ENCODE measurements at places on chromosomes 7 and 10. TPM values are rescaled to one million over a fixed set of nuclear protein-coding genes. Genes with fewer than 3 reads are reported as not detected.

LIPN gene
- total RNA-seq, result not detected

DNA sequence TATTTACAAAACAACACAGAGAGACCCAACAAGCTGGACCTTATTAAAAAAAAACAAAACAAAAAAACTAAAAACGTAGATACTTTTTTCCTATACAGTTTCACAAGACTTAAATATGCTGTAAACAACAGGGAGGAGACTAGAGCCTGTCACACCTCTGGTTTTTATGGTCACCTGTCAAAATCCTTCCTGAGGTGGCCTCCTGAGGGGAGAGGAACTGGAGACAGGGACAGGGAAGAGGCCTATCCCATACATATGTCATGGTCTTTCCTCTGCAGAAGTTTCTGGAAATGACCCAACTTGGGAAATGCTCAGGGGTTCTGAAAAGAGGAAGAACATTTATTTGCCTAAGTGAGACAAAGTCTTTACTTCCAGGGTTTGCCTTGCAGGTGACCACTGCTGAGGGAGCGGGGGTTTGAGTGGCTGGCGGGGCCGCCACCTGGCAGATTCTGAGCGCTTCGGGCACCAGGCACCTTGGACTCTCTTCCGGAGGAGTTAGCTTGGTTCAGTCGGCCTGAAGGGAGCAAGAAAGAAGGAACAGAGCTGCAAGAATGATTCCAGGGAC is 18.3 kb downstream of the CPA1 start:
- no peak overlapping the region for H3K27ac ChIP-seq
- no peaks in the 10 kb centered on the region for H3K36me3 ChIP-seq
- peaks cover under 1% of the 10 kb centered on the region for H3K4me1 ChIP-seq
- H3K27me3 ChIP-seq, result no peaks in the 10 kb centered on the region
- no peak for DNase-seq

KEL gene
- 2.2 TPM for total RNA-seq

HSPA12A gene
- 28.7 TPM for total RNA-seq

DNA sequence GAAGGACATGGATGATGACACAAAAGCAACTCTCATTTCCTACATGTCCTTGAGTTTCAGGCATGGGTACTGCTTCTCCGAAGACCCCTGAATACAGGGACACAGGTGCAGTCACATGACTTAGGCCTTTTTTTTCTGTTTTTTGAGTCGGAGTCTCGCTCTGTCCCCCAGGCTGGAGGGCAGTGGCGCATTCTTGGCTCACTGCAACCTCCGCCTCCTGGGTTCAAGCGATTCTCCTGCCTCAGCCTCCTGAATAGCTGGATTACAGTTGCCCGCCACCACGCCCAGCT is 26.8 kb downstream of the IFT22 start:
- H3K27me3 ChIP-seq, result peaks cover 4% of the 10 kb centered on the region
- no peak overlapping the region for H3K27ac ChIP-seq
- no peak overlapping the region for H3K4me3 ChIP-seq
- H3K36me3 ChIP-seq, result no peaks in the 10 kb centered on the region

GRCh38 chr7:133539016-133539415 is 286.1 kb downstream of the EXOC4 start:
- H3K27me3 ChIP-seq, result no peaks in the 10 kb centered on the region
- no peaks in the 10 kb centered on the region for H3K4me1 ChIP-seq
- no peak overlapping the region for H3K4me3 ChIP-seq
- no peak overlapping the region for H3K27ac ChIP-seq
- no peak for DNase-seq

DNA sequence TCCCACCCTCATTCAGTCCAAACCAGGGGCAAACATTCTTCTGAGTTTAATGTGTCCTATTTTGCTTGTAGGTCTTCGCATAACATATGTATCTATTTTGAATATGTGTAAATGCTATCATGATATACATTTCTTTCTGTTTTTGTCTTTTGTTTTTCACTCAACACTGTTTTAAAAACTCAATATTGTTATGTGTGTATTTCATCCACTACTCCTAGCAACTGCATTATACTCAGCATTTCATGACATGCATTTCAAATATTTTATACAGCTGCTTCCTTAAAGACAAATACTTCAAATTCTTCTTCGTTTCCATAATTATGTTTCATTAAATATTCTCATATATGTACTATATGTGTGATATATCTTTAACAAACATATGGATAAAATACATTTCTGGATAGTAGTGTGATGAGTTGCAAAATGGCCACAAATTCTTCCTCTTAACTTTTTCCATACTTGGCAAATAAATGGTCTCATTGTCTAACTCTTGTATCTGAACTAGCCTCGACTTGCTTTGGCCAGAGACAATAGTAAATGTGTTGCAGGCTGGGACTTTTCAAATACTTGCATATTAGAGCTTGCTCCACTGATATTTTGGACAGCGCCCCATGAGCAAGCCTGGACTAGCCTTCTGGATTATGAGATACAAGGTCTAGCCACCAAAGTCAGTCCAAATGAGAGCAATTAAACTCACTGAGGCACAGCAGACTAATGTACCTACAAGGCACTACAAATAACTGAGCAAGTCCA is 539.7 kb upstream of the KCND2 start:
- no peak overlapping the region for H3K4me3 ChIP-seq
- DNase-seq, result no peak
- no peaks in the 10 kb centered on the region for H3K4me1 ChIP-seq
- no peaks in the 10 kb centered on the region for H3K36me3 ChIP-seq
- H3K27ac ChIP-seq, result no peak overlapping the region
- H3K27me3 ChIP-seq, result no peaks in the 10 kb centered on the region

EXOC6 gene
- total RNA-seq, result 9.3 TPM

TNS3 gene
- 36.8 TPM for total RNA-seq

DNA sequence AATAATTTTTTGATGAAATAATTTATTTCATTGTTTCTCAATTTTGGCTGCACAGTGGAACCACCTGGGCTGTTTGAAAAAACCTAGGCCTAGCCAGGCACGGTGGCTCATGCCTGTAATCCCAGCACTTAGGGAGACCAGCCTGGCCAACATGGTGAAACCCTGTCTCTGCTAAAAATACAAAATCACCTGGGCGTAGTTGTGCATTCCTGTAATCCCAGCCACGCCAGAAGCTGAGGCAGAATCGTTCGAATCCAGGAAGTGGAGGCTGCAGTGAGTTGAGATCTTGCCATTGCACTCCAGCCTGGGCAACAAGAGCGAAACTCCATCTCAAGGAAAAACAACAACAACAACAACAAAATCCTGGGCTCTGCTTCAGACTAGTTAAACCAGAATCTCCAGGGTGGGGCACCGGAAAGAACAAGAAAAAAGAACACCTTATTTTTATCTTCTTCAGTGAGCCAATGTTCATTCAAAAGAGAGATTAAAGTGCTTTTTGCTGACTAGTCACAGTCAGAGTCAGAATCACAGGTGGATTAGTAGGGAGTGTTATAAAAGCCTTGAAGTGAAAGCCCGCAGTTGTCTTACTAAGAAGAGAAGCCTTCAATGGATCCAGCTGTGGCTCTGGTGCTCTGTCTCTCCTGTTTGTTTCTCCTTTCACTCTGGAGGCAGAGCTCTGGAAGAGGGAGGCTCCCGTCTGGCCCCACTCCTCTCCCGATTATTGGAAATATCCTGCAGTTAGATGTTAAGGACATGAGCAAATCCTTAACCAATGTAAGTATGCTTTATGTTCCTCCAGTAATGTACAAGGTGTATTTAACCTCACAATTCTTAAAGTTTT is at the start of gene CYP2C18:
TSS of gene CYP2C18 (plus strand) at position 516 of the 841 bp plus-strand sequence. CDS start at position 607, 91 bp downstream.
- DNase-seq, result no peak
- H3K4me3 ChIP-seq, result no peak within 1 kb of the TSS
- no peaks in the 10 kb centered on the region for H3K36me3 ChIP-seq
- H3K27ac ChIP-seq, result no peak within 1 kb of the TSS
- H3K27me3 ChIP-seq, result no peaks in the 10 kb centered on the region
- H3K4me1 ChIP-seq, result no peaks in the 10 kb centered on the region

DNA sequence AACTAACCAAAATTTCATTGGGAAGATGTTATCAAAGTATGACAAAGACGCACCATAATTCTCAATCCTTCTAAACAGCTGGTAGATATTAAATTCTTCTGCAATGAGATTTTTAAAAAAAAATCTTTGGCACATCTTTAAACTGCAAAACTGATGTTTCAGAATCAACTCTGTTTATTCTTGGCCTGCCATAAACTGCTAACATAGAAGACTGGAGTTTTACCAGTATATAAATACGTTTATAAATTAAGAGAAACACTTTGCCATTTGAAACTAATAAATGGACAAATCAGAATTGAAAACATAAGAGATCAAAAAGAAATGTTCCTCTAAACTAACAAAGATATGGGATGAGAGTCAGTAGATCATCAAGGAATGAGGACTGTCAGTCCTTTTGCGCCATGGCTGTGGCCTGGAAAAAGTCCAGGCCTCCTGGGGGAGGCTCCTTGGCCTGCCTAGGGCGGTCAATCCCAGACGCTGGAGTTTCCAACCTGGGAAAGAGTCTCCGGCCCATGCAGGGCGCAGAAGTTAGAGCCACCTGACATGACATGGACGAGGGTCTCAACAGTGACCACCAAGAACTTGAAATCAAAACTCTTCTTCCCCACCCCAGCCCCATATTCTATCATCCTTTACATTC is 34.2 kb upstream of the NEBL start:
- no peaks in the 10 kb centered on the region for H3K36me3 ChIP-seq
- no peaks in the 10 kb centered on the region for H3K4me1 ChIP-seq
- no peaks in the 10 kb centered on the region for H3K27me3 ChIP-seq

- no peak overlapping the region for H3K27ac ChIP-seq
- no peak overlapping the region for H3K4me3 ChIP-seq
- no peaks in the 10 kb centered on the region for H3K36me3 ChIP-seq
- H3K4me1 ChIP-seq, result no peaks in the 10 kb centered on the region
- DNase-seq, result no peak
- H3K27me3 ChIP-seq, result no peaks in the 10 kb centered on the region
Measured at GRCh38 chr7:28891192-28891875, 66.8 kb downstream of the TRIL start.

DNA sequence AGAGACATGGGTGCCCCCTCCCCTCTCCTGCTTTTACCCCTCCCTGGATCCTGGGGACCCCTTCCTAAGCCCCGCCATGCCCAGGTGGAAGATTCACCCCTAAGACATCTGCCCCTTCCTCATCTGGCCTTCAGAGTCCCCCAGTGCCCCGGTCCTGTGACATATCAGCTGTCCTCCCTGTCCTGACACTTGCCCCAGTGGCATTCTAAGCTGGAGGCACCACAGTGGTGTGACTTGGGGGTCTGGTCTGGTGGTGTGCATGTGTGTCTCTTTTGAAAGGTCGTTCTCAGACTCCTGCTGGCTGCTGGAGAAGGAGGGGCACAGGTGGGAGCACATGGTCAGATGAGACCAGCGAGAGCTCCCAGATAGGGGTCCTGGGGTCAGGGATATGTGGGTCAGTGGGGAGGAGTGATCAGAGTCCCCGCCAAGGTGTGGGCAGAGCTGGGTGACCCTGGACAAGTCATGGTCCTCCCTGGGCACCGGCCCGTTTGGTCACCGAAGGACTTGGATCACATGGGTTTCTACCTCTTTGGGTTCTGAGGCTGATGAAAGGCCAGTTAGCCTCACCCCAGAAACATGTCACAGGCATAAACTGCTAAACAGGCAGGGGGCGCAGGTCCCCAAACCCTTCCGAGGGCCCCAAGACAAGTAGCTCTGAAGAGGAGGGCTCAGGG is 645 bp upstream of the TFR2 start:
- no peaks in the 10 kb centered on the region for H3K27me3 ChIP-seq
- no peaks in the 10 kb centered on the region for H3K36me3 ChIP-seq
- DNase-seq, result no peak
- no peaks in the 10 kb centered on the region for H3K4me1 ChIP-seq
- no peak overlapping the region for H3K4me3 ChIP-seq
- H3K27ac ChIP-seq, result no peak overlapping the region

DNA sequence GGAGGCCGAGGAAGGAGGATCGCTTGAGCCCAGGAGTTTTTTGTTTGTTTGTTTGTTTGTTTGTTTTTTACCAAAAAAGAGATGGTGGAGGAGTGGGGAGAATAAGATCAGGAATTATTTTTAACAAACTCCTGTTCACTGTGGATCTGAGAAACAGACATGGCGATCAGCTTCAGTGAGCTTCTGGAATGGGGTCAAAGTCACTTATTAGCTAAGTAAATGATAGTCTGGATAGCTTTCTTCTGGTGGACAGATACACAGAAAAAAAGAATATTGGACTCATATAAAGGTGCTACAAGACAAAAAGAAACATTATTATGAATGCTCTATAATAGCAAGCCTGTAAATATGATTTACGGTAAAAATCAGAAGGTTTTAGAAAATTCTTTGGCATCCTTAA is 85.1 kb downstream of the POU6F2 start:
- no peak overlapping the region for H3K4me3 ChIP-seq
- no peaks in the 10 kb centered on the region for H3K27me3 ChIP-seq
- H3K4me1 ChIP-seq, result no peaks in the 10 kb centered on the region
- H3K27ac ChIP-seq, result no peak overlapping the region

- H3K4me3 ChIP-seq, result no peak overlapping the region
- no peaks in the 10 kb centered on the region for H3K27me3 ChIP-seq
- peaks cover 7% of the 10 kb centered on the region for H3K4me1 ChIP-seq
- H3K27ac ChIP-seq, result no peak overlapping the region
- H3K36me3 ChIP-seq, result no peaks in the 10 kb centered on the region
Measured at GRCh38 chr7:134605978-134606923, 40.4 kb upstream of the BPGM start.

GSTO2 gene
- total RNA-seq, result 13.8 TPM

DNA sequence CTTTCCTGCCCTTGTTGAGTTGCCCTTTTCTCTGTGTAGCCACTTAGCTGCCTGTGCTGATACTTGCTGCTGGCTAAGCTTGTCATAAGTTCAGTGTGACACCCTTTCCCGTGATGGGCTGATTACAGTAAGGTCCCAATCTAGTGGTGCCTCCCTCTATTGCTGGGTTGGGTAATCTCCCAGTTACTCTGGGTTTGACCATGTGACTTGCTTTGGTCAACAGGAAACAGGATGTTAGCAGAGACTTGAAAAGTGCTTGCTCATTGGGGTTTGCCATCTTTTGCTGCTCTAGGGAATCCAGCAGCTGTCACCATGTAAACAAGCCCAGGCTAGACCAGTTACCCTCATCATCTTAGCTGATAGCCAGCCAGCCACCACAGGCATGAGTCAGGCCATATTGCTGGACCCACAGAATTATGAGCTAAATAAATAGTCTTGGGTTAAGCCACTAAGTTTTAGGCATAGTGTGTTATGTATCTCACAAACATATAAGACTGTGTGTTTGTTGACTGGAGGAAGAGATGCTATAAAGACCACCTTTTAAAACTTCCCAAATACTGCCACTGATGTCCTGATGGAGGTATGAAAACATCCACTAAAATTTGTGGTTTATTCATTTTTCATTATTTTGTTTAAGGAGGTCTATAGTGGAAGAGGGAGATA is 4.0 kb upstream of the LEP start:
- H3K4me1 ChIP-seq, result no peaks in the 10 kb centered on the region
- no peak overlapping the region for H3K4me3 ChIP-seq
- DNase-seq, result no peak
- no peak overlapping the region for H3K27ac ChIP-seq
- H3K27me3 ChIP-seq, result peaks cover 3% of the 10 kb centered on the region

DNA sequence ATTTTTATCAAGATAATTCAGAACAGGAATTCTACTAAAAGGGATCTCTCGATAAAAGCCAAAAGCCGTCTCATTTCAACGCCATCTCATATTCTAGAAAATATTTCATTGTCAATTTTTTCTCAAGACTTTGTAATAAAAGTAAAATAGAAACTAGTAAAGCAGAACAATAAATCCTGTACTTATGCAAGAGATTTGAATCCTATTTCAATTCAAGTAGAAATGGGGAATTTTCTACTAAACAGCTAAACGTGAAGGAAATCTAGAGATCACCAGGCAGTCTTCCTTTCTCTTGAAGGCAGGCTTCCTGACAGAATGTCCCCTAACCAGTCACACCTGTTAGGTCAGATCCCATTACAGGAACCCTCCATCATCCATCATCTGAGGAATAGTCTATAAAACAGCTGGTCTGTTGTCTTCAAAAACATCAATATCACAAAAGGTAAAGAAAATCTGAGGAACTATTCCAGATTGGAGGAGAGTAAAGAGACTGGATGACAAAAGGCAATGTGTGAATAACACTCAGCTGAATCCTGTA is 23.7 kb downstream of the USP6NL start:
- no peak for DNase-seq
- H3K4me3 ChIP-seq, result no peak overlapping the region
- H3K27ac ChIP-seq, result no peak overlapping the region
- no peaks in the 10 kb centered on the region for H3K36me3 ChIP-seq

All from vagina (tissue), 2 donors.